Endothelial cell (in vitro differentiated cells): ENCODE measurements at places on chromosomes 2 and 18. TPM values are rescaled to one million over a fixed set of nuclear protein-coding genes. Genes with fewer than 3 reads are reported as not detected.

DNA sequence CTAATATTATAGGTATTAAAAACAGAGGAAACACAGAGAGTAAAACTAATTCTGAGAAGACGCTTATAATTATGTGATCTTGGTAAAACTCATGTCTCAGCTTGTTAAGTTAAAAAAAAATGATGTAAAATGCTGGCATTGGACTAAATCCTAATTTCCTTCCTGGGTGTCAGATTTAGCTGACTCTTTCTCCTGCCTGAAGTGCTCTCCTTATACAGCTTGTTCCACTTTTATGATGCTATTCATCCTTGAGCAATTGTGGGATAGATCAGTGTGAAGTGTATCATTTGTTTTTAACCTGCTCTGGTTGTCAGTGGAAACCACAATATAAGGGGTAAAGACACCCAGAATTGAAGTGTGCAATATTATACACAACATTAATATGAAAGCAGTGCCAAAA is 84.9 kb downstream of the EFEMP1 start:
- H3K4me3 ChIP-seq, result no peak overlapping the region
- no peaks in the 10 kb centered on the region for H3K4me1 ChIP-seq
- no peak overlapping the region for H3K27ac ChIP-seq
- H3K27me3 ChIP-seq, result peaks cover 3% of the 10 kb centered on the region
- DNase-seq, result no peak

- H3K27me3 ChIP-seq, result no peaks in the 10 kb centered on the region
- H3K27ac ChIP-seq, result no peak overlapping the region
- H3K36me3 ChIP-seq, result no peaks in the 10 kb centered on the region
- DNase-seq, result no peak
- no peak overlapping the region for H3K4me3 ChIP-seq
- no peaks in the 10 kb centered on the region for H3K4me1 ChIP-seq
Observed at GRCh38 chr2:82795446-82795845, 1663.6 kb downstream of the SUCLG1 start.

DNA sequence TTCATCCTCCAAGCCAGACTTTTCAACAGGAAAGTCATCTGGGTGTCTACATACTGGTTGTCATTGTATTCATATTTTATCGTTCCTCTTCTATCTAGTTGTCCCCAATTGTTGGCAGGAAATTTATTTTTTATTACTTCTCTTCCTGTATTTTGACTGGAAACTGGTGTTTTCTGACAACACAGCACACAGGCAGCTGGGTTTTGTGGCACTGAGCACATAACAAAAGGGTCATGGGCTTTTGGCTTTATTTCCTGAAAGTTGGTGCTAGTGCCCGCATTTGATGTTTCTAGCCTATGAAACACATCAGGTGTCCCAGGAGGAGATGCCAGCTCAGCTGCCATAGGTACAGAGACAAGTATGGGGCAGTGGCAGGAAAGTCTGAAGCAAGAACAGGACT is 126.4 kb downstream of the TMEM17 start:
- H3K27me3 ChIP-seq, result peaks cover 5% of the 10 kb centered on the region
- no peak for DNase-seq
- H3K36me3 ChIP-seq, result no peaks in the 10 kb centered on the region
- no peak overlapping the region for H3K27ac ChIP-seq

GRCh38 chr2:37324536-37324785 is 172 bp downstream of the PRKD3 start:
- DNase-seq, result no peak
- peaks cover 5% of the 10 kb centered on the region for H3K27me3 ChIP-seq
- H3K4me1 ChIP-seq, result peaks cover 29% of the 10 kb centered on the region
- no peak overlapping the region for H3K27ac ChIP-seq
- H3K36me3 ChIP-seq, result no peaks in the 10 kb centered on the region

DNA sequence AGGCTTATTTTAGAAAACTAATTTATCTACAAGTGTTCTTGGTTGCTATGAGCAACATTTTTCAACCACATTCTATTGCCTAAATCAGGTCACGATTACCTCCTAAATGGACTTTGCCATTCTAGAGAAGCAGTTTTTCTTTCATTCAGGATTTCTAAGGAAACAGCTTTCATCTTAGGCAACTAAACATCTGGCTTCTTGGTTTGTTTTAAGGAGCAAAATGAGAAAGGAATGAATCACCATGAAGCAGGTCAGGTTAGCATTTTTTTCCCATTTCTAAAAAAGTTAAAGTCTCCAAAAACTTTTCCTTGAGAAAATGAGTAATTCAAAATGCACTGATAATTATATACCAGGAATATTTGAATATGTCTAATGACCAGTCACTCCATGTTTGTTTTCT is 114.8 kb downstream of the GAREM1 start:
- no peaks in the 10 kb centered on the region for H3K27me3 ChIP-seq
- H3K4me3 ChIP-seq, result no peak overlapping the region
- peaks cover 10% of the 10 kb centered on the region for H3K4me1 ChIP-seq
- no peak overlapping the region for H3K27ac ChIP-seq

- H3K4me1 ChIP-seq, result peaks cover 15% of the 10 kb centered on the region
- peak overlapping the region; percentile 79 for H3K27ac ChIP-seq
- H3K4me3 ChIP-seq, result no peak overlapping the region
Observed at GRCh38 chr2:27779417-27780055, 8.0 kb downstream of the MRPL33 start.

HS1BP3 gene
- total RNA-seq, result 33.6 TPM
